Thoracic aorta (tissue), 2 donors: ENCODE measurements at places on chromosomes 13 and 19.

GRCh38 chr19:35822579-35822978 lies 9.9 kb upstream of the PRODH2 start:
- no peak for DNase-seq

GRCh38 chr13:31223640-31224039 lies 23.9 kb downstream of the B3GLCT start:
- DNase-seq = no peak

DNA sequence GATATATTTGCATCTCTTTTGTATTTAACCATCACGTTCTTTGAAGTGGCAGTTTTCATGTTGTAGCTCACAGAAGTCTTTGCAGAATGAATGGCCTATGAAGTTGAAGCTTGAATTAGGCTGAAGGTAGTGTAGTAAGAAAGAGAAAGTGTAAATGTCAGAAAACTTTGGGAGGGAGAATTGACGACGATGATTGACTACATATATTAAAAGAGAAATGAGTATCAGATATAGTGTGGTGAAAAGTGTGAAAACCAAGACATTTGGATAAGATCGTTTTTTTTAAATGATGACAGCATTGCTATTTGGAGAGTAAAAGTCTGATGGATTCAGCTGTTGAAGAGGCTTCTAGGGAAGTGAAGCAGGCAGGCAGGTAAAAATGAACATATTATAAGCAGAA lies 14.6 kb upstream of the GPC5 start:
- no peak for DNase-seq

- DNase-seq = no peak
These were observed 457.6 kb upstream of the GPC6 start for GRCh38 chr13:92769046-92769445.

DNA sequence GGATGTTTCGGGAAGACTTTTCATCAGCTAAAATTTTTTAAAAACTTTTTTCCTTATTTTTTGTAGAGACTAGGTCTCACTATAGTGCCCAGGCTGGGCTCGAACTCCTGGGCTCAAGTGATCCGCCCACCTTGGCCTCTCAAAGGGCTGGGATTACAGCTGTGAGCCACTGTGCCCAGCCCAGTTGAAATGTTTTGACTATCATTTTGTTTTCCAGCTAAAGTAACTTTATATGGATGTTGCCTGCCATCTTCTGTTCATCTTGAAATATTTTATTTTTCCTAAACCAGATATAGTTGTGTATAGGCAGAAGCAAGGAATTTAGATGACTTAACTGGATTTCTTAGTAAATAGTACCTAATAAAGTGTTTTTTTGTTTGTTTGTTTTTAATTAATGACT lies 7.0 kb downstream of the CAB39L start:
- DNase-seq = no peak

DNA sequence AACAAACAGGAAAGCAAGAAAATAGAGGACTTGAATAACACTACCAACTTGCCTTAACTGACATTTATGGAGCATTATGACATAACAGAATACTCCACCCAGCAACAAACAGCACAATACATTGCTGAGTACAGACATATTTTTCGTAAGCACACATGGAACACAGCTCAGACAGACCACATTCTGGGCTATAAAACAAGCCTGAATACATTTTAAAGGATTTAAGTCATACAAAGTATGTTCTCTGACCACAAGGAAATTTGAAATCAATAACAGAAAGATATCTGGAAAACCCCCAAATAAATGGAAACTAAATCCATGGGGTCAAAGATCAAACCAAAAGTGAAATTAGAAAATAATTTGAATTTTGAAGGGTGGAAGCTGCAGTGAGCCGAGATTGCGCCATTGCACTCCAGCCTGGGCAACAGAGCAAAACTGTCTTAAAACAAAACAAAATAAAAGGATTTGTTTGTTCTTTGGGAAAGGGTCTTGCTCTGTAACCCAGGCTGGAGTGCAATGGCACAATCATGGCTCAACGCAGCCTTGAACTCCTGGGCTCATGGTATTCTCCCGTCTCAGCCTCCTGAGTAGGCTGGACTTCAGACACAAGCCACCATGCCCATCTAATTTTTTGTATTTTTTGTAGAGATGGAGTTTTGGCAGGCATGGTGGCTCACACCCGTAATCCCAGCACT lies 5.6 kb downstream of the ZDHHC20 start:
- DNase-seq = no peak

DNA sequence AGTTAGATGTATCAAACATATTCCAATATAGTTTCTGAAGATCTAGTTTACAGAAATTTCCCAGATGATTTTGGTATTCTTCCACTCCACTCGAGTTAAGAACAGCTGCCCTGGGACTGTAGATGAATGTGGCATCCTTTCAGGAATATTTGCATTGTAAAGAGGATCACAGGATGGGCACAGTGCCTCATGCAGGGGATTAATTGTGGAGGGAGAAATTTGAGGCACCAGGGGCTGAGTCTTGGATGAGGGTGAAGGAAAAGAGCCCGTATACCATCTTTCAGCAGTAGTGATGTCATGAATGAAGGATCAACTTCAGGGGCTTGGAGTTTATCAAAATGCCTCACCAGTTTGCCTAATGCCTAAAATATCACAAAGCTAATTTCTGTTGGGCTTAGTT lies 4.0 kb upstream of the PDS5B start:
- no peak for DNase-seq

DNA sequence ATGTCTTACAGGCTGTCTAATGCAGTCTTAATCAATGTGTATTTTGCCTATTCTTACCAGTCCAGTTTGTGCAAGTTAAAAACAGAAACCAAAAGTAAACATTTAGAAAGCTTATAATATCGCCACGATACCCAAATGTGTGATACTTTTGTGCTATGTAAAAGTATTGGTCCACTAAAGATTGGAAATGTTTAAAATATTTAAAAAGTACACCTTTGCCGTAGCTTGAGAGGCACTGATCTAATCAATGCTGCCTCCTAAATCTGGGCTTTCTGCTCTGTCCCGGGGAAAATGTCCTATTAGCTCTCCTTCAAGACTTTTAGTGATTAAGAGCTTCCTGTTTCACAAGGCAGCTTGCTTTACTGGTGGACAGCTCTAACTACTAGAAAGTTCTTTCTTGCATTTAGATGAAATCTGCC lies 64.7 kb downstream of the DNAJC15 start:
- DNase-seq = no peak

- DNase-seq = no peak
These were observed 5.7 kb downstream of the MIDN start for GRCh38 chr19:1254081-1254527.

GRCh38 chr13:38849315-38849714 lies 141.3 kb downstream of the STOML3 start:
- DNase-seq = no peak

DNA sequence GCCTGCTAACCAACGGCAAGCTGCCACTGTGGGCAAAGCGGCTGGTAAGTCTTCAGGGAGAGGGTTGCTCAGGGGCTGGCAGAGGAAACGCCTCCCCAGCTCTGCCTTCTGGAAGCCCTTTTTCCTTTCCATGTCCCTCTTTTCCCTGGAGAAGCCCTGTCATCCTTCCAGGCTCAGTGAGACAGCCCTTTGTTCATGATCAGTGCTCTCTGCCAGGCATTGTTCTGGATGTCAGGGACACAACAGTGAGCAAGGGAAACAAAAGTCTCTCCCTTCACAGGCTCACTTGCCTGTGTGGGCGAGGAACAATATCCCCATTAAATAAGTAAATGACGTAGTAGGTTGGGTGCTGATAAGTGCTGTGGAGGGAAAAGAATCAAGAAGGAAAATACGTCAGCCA lies 13.9 kb upstream of the OVOL3 start:
- DNase-seq = no peak

DNA sequence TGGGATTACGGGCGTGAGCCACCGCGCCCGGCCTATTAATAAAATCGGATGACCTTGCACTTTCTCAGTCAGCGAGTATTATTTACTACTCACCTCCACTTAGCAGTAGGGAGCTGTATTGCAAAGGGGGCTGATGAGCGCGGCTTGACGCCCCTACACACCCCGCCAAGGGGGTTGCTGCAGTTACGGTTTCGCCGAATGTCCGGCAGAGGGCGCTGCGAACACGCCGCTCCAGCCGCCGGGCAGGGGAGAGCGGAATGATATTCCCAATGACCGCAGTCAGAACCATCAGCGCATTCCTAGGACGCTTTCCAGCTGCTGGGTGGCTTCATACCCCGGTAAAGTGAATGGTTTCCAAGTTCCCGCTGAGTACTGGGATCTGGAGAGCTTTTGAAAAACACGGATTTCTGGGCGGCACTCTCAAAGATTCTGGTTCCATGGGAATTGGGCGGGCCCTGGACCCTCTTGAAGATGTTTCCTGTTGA lies 30.0 kb upstream of the TPT1 start:
- DNase-seq = peak; percentile 8

- no peak for DNase-seq
These were observed 129.5 kb downstream of the ATP8A2 start for GRCh38 chr13:25501231-25501630.

GRCh38 chr13:95292622-95293021 lies 8.6 kb downstream of the ABCC4 start:
- DNase-seq = no peak

DNA sequence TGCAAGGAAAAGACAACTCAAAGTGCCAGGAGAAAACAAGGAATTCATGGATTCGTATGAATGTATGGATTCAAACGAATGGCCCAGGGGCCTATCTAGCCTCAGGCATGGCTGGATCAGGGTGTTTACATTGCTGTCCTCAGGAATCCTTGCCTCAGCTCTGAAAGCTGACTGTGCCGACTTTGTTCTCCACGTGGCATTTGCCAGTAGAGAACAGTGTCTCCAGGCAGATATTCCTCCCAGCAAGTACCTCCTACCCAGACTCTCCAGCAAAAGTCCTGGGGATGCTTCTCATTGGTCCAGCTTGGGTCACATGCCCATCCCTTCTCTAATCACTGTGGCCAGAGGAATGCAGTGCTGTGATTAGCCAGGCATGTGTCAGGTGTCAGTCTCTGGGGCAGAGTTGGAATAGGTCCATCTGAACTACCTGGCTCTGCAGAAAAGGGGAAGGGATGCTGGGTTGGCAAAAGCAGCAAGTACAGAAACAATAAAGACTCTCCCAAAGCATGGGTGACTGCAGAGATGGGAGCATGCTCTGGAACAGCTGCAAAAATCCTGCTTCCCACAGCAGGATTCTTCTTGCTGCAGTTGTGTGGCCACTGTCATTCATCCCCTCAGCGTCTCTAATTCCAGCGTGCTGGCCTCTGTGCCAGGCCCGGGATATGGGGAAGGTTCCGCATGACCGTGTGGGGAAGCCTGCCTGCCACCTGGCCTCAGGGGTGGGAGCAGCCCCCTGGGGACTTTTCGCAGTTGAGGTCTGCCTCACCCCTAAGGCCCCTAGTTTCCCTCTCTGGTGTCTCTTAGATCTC lies 30.0 kb downstream of the CCNE1 start:
- no peak for DNase-seq

GRCh38 chr13:71864094-71864985 lies 2.7 kb downstream of the DACH1 start:
- no peak for DNase-seq
